NCI-H345 (cell line): ENCODE measurements at places on chromosomes 4 and X.

DNA sequence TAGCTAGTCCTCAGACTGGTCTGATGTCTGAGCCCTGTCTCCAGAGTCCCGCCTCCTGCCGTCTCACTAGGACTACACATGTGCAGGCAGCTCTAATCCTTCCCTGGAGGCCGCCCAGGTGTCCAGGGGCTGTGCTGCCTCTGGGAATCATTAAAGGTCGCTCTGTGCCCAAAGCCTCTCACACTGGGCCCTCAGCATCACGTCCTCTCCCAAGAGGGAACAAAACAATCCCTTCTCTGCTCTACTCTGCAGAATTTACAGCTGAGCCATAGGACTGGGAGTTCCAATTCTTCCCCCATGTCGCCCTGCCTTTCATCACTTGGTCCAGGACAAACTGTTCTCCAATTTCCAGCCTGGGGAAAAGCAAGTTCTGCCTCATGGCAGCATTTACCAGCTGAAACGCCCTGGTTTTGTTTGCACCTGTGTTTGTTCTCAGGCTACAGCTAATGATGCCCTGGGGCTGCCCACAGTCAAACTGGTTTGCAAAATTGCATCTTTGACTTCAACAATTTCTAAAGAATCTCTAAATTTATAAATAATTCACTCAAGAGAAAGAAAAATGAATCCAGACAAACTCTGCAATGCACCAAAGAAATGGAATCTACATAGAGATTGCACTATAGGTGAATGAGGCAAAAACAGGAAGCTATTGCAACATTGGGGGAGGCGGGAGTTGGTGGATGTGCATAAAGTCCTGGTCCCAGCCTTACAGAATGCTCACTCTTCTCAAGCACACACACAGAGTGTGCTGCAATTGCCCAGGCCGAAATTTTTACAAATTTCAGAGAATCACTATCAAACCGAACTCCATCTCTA, 7.2 kb upstream of the MRFAP1 start:
- peak; percentile 53 for DNase-seq

DNA sequence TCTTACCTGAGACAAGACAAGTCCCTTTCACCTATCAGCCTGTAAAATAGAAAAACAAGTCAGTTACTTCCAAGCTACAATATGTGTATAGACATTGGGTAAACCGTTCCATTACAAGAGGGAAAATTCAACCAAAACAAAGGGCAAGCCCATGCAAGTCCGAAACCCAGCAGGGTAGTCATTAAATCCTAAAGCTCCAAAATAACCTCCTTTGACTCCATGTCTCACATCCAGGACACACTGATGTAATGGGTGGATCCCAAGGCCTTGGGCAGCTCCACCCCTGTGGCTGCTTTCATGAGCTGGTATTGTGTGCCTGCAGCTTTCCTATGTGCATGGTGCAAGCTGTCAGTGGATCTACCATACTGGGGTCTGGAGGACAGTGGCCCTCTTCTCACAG, 14.7 kb upstream of the FAM47B start:
- DNase-seq = no peak

- no peak for DNase-seq
Observed at GRCh38 chr4:114615435-114615834, 16.8 kb downstream of the UGT8 start.

DNA sequence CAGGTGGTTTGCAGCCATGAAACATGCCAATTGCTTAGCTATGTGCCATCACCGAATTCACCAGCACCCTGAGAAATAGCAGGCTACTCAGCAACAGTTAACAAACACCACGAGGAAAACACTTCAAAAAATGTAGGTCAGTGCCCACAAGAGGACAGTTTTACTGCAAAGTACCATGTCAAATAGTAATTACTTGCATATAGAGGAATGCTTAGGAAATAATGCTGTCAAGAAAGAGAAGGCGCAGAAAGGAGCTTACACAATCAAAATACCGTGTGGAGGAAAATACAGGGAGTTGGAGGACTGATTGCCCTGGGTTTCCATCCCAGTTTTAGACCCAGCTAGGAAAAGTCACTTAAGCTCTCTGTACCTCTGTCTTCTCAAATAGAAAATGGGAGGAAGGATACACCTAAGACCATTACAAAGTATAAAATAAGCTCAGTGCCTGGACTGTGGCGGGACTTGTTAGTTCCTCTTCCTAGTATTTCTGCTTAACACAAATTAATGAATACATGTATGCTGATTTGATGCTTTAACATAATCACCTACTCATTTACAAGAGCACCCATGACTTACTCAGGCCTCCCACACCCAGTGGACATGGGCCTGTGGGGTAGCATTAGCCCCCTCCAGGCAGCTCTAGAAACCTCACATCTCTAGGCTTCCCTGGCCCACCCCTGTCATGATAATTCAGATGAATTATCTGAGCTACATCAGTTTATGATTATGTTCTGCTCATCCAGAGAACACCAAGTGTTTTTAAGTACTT, 44.5 kb upstream of the IL21 start:
- DNase-seq = no peak

DNA sequence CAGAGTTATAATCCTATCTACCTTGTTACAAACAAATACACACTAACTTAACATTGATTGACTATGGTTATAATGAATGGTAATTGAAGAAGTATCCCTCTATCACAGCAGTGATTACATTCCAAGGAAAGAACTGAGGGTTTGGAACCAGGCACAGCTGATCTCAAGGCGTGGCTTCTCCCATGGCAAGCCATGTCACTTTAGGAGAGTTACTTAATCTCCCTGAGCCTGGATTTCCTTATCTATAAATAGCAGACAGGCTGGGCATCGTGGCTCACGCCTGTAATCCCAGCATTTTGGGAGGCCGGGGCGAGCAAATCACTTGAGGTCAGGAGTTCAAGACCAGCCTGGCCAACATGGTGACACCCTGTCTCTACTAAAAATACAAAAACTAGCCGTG, 25.6 kb downstream of the SORBS2 start:
- no peak for DNase-seq

DNA sequence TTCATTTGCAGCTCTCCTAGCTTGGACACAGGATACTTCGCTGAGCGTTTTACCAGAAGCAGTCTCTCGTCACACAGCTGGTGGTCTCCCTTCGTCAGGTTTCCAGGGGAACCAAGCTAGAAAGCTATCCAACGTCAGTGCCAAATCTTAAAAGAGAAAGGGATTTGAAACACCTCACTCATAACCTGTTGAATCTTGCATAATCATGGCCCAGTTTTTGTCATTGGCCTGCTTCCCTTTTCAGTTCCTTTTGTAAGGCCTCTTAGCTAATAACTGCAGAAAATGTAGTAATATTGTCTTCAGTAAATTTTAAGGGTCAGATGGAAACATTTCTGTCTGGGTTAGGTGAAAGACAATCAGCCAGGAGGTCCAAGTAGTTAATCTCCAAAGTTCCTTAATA, 22.0 kb downstream of the RAB39B start:
- no peak for DNase-seq
